ENCODE measurements at places on chromosomes 5 and 9.

- no peak for DNase-seq
Measured at GRCh38 chr9:124771867-124772679, 962 bp upstream of the NR6A1 start.

DNA sequence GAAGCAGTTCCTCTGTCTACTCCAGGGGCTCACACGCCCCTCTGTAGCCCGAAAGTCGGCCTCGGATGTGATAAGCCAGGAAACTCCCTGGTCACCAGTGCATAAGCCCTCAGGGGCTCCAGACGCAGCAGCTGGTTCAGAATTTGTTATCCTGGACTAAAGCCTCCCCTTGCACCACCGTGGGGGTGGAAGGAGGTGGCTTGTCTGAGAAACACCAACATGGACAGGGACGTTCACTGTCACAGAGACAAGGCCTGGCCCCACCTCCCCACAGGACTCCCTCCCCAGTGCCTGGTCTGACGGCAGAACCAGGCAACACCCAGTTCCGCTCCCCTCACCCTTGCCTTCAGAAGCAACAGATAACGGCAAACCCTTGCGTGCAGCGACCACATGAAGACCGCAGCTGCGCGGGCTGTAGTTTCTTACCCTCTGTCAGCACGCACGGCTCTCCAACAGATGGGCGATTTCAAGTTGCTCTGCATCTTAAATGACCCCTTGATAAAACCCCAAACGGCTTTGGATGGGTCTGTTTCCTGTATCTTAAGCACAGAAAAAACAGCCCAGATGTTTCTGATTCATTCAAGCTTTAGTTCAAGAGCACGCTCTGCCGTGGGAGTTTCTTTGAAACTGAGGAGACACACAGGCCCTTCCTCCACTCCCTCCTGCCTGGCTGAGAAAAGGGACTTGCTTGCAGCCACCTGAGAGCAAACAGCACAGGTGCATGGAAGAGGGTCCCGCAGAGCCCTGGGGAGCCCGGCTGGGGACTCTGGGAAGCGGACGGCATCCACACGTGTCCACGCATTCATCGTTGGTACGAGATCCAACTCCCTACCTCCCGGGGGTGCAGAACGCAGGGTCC lies 44.7 kb upstream of the NKD2 start:
- no peak for DNase-seq

GRCh38 chr5:140362875-140363630 lies 3.1 kb downstream of the SLC4A9 start:
- DNase-seq: no peak

DNA sequence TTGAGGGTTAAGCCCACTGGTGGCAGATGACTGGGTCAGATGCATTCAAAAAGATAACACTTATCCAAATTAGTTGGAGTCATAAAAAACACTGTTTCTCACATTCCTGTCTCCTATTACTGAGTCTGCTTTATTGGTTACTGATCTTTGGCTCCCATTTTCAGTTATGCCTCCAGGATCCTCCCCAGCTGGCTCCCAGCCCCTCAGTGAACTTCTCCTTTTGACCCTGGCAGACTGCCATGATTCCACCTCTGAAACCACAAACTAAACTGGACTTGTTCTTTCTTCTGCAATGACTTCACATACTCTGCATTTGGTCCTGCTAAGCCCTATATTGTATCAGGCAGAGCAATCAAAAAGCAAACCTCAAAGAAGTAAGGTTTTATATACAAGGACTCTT lies 860.8 kb upstream of the DMAC1 start:
- DNase-seq: peak; percentile 72
